ENCODE measurements at places on chromosomes 6 and 20. TPM values are rescaled to one million over a fixed set of nuclear protein-coding genes. Genes with fewer than 3 reads are reported as not detected.

GRCh38 chr20:34377072-34377847, 14.2 kb downstream of the ITCH start:
- DNase-seq, result no peak

DNA sequence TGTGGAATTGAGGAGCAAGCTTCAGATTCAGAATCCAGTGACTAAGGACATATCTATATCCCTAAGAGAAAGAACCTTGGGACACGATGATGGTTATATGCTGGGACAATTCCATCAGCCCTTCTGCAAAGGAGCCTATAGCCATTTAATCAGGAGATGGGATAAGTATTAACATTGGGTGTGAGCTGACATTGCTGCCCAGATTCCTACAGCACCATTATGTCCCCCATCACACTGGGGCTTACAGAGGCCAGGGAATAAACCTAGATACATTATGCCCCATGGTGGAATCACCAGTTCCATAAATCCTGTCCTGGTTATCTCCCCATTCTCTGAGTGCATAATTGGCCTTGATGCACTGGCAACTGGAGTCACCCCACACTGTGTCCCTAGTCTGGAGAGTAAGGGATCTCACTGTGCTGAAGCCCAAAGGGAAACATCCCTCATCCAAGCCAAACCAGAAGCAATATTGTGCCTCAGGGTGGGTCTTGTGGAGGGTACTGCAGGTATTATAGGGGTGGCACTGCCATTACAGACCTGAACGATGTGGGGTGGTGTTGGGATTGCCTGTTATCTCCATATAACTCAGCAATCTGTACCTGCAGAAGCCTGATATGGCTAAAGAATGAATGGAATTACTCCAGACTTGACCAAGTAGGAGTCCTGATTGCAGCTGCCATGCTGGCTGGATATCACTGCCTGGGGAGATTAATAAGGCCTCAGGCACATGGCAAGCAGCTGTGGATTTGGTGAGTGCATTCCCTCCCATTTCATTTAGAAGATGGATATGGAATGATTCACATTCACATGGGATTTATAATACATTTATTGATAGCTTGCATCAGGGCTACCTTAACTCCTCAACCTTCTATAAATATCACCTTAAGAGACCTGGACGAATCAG, 5.0 kb downstream of the HLA-A start:
- no peak for DNase-seq

DNA sequence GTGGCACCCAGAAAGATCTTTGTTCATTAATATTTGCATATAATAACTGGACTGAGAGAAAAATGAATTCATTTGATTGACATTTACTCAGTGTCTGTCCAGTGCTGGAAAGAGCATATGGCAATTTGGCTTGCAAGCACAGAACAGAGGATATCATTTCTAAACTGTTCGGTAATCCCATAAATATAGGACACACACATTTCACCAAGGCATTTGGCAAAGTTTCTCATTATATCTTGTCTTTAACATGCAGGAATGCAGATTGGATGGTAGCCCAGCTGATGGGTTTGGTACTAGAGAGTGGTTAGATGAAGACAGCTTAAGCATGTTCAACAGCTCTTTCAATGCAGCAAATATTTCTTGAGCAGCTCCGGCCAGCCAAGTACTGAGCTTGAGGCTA, 259.2 kb downstream of the PRKN start:
- DNase-seq, result no peak

- no peak for DNase-seq
These were observed 42.0 kb upstream of the GMPR start for GRCh38 chr6:16196260-16196983.

DNA sequence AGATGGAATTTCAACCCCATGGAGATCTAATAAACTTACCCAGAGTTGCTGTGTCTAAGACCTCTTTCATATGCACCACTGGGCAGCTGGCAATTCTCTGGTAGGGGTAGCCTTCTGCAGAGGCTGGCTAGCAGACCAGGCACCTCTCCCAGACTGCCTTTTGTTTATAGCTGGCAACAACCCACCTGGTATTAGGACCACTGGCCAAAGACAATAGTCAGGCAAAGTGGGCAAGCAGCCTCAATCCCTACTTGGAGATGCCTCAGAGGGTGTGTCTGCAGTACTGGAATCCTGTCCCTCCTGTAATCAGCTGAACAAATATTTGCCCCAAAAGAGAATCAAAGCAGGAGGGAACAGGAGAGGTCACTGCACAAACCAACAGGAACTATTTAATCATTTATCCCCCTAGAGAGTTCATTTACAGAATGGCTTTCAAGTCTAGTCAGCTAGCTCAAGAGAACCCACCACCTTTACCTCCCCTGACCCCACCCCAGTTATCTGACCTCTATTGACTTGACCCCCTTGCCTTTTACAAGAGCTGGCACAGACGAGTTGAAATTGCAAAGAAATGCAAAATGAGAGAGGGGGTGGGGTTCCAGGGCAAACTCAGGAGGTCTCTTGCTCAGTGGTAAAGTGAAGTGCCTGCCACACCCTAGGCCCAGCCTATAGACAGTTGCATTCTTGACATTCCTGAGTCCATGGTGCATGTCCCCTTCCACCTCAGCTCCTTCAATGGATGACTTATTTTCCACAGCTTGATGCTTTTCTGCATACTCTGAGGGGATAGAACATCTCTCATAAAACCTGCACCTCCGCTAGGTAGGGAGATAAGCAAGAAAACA, 2.8 kb downstream of the BCL2L1 start:
- peak; percentile 94 for DNase-seq

GRCh38 chr6:157255079-157255478, 68.2 kb downstream of the TMEM242 start:
- DNase-seq, result no peak

- no peak for DNase-seq
These were observed 267.9 kb downstream of the PLCB1 start for GRCh38 chr20:8399947-8400346.

- DNase-seq, result no peak
These were observed 207.1 kb upstream of the MARCKS start for GRCh38 chr6:113649880-113650609.

DNA sequence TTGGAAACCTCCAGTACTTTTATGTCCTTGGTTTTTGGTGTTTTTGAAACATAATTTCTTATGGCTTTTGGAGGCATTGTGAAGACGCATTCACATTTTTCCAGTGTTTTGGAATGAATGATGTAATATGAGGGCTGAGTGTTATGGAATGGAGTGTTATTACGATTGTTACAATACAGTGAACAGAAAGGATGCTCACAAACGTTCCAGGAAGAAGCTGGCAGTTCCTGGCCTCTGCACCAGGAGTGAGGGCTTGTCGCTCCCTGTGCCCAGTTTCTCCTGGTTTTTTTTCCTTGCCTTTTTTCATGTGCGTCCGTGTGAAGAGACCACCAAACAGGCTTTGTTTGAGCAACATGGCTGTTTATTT, 20.3 kb downstream of the GMPR start:
- no peak for DNase-seq

DNA sequence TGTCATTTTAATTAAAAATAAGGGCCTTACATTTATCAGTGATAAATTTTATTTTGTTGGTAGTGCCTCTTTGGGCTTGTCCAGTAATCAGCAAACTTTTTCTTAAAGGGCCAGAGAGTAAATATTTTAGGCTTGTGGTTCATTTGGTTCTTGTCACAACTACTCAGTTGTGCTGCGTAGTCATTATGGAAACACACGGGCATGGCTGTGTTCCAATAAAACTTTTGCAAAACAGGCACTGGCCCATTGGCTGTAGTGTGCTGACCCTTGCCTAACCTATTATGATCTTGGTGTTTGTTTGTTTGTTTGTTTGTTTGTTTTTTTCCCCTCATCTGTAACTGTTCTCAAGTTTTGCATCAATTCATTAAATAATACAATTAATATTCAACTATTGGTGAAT, 19.4 kb downstream of the TBPL1 start:
- DNase-seq, result no peak

- DNase-seq, result no peak
These were observed 215.8 kb upstream of the CITED2 start for GRCh38 chr6:139590206-139590605.

DNA sequence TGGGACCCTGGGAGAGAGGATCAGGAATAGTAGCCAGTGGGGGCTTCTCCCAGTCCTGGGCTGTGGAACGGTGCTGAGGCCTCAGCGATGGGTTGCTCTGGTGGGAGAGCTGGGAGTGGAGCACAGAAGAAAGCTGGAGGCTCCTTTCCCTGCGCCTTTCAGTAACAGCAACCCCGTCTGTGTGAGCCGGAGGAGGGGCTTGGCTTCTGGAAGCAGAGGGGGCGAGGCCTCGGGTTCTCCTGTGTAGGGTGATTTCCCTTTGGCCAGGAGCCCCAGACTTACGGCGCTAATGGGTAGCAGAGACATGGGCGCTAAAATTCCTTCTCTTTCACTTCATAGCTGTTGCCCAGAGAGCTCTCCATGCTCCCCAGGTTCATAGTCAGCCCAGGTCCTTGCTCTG, 55.0 kb downstream of the DAAM2 start:
- no peak for DNase-seq

DNA sequence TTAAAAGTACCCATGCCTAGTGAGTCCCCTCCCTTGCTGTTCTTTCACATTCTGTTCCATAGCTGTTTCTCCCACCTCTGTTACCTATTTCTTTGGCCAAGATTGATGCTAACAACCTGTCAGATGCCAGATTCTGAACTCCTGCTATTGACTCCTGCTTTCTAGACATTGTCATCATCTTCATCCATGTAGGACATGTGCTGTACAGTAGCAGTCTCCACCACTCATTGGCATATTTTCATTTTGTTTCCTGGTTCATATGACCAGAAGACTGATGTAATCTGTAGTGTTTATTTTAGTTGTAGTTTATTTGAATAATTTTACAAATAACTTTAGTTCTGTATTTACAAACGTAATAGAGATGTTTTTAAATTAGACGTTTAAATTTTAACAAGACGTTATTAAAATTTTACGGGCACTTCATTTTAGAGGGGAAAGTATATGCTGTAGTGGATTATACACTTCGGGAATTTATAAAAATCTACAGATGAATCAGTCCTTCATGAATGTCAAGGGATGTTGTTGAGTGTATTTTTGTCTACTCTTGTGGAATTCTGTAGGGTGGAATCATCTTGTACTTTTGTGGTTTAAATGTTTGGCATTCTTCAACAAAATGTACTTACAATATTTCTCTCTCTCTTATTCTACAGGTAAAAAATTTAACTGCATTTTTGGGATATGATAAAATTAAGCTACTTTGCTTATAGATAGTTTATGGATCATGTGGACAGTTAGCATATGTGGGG, 34.1 kb downstream of the TRMT11 start:
- DNase-seq, result no peak

DNA sequence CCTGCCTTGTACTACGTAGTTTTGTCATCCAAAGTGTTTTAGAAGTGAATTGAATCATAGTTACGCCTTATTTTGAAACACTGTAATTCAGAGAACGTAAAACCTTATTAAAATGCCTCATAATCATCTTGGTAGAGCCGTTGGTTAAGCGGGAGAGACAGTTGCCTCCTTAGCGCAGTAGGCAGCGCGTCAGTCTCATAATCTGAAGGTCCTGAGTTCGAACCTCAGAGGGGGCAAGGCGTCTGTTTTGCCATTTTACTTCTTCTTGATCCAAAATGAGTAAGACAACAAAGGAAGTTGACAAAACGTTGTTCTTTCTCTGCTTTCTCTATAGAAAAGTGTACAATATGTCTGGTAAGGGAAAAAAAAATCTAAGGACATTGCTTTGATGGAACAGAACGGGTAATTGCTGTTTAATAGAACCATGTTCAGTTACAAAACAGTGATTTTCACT, 20.7 kb upstream of the TRIM27 start:
- peak; percentile 89 for DNase-seq

- DNase-seq, result peak; percentile 57
These were observed 81.3 kb downstream of the C6orf52 start for GRCh38 chr6:10613077-10613476.

GRCh38 chr6:42278131-42278853, 60.6 kb upstream of the MRPS10 start:
- DNase-seq, result no peak

DNA sequence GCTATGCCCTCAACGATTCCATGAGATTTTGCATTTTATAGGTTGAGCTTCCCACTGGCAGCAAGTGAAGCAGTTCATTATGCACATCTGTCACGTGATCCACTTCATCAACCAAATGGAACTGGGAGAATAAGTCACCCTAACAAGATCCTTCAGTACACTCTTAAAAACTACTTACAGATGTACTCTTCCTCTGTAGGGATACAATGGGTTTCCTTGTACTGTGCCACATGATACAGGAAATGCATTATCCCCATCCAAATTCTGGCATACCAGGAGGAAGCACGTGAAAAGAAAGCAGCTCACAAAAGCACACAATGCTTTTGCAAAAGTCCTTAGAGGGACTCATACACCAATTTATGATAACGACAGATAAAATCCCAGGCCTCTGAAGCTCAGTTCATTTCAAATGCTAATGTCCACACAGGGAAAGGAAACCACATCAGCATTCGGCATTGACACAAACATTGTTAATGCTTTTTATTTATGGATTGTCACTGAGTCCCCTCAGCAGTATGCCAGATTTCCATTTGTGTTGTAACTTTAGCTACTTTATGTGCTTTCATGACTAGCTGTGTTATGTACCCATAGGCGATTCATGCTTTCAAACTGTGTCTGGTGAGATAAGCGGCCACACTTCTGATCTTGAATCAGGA, 58.1 kb upstream of the REV3L start:
- DNase-seq, result no peak

DNA sequence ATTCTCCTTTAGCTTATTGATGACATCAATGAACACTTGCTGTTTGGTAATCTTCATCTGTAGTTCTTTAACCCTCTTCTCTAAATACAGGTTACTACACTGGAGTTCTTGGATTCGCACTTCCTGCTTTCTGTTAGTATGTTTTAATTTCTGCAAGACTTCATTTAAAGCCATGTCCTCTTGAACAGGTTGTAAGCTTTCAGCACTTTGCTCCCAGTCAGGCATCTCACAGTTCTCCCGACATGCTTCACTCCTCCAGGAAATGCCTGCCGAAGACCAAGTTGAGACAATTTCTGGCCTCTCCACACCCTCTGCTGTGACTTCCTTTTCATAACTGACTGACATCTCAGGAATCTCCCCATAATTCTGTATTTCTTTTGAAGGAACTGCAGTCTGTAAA, 15.8 kb downstream of the CAGE1 start:
- DNase-seq, result no peak

- no peak for DNase-seq
These were observed 128.8 kb upstream of the STMND1 start for GRCh38 chr6:16973051-16973450.

GRCh38 chr6:168163096-168163731, 84.2 kb upstream of the FRMD1 start:
- DNase-seq, result no peak

- DNase-seq, result no peak
These were observed 5.3 kb downstream of the RNF8 start for GRCh38 chr6:37359039-37359438.

The CCN5 gene
- 0.26 TPM for total RNA-seq

The CLIC5 gene
- not detected for total RNA-seq

The HSPA1B gene
- total RNA-seq, result 265 TPM

The NHLRC1 gene
- total RNA-seq, result 1.3 TPM

The RUNX2 gene
- total RNA-seq, result 7.3 TPM

The ALDH5A1 gene
- total RNA-seq, result 11.9 TPM

The TAP2 gene
- 90.5 TPM for total RNA-seq

The CAGE1 gene
- total RNA-seq, result not detected

The RBPJL gene
- not detected for total RNA-seq

The WFDC13 gene
- not detected for total RNA-seq

The WFDC10B gene
- total RNA-seq, result not detected

The DLK2 gene
- 1.4 TPM for total RNA-seq

The LY6G5B gene
- total RNA-seq, result 5.3 TPM

All from PC-3 (cell line).